Right atrium auricular region (tissue), 2 donors: ENCODE measurements at places on chromosomes 1 and 21. TPM values are rescaled to one million over a fixed set of nuclear protein-coding genes. Genes with fewer than 3 reads are reported as not detected.

DNA sequence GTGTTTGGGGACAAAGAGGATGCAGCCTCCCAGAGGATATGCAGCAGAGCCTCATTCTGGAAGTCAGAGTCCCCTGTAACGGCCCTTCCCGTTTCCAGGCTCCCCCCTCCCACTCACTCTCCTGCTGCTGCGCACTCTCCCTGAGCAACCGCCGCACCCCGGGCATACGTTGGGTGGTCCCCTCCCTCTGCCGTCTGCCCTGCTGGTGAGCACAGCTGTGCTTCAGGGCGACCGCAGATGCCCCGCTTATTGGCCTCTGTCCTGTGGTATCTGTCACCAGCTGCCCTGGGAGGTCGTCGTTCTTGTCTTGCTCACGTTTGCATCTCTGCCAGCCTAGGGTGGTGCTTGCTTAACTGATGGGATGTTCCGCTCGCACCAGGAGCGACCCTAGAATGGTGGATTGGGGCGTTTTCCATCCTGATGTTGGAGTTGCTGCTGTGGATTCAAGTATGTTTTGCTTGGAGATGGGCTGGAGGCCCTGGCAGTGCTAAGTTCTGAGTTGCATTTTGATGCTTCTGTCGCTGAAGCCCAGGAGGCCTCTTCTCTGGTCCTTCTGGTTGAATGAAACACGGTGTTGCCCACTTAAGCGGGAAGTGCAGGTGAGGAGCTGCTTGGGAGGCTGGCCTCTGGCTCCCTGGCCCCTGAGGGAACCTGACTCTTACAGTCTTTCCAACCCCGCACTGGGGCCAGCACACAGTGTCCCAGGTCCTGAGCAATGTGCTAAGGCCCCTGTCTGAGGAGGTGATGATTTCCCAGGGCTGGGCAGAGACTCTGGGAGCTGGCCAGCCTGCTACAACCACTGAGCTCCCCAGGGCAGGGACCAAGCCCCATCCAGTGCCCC lies 3.2 kb downstream of the TMEM201 start:
- no peak for DNase-seq

- no peak for DNase-seq
Observed at GRCh38 chr1:173255214-173255813, 48.2 kb upstream of the TNFSF4 start.

GRCh38 chr1:5514527-5515183 lies 477.6 kb downstream of the NPHP4 start:
- no peak for DNase-seq

- no peak for DNase-seq
Observed at GRCh38 chr1:11462224-11462923, 16.6 kb upstream of the DISP3 start.

GRCh38 chr1:174448974-174449373 lies 1.2 kb downstream of the GPR52 start:
- DNase-seq, result no peak

DNA sequence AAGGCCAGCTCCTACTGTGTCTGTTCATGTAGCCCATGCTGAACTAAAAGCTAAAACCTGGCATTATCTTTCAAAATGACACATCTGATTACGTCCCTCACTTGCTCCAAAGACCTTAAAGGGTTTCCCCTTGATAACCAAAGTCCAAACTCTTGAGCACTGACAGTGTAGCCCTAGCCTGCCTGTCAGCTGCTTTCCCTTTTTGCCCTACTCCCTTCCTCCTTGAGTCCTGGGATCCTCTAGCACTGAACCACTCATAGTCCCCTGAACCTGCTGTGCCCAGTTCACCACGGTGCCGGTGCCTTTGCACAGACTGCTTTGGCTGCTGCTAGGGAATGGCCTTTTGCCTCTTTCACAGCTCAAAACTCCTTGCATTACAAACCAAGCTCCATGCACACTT lies 67.5 kb downstream of the PLXNA2 start:
- DNase-seq, result no peak

- DNase-seq, result no peak
Observed at GRCh38 chr21:16908077-16908476, 604.8 kb upstream of the CXADR start.

GRCh38 chr1:103459346-103459745 lies 66.2 kb upstream of the RNPC3 start:
- DNase-seq, result no peak

DNA sequence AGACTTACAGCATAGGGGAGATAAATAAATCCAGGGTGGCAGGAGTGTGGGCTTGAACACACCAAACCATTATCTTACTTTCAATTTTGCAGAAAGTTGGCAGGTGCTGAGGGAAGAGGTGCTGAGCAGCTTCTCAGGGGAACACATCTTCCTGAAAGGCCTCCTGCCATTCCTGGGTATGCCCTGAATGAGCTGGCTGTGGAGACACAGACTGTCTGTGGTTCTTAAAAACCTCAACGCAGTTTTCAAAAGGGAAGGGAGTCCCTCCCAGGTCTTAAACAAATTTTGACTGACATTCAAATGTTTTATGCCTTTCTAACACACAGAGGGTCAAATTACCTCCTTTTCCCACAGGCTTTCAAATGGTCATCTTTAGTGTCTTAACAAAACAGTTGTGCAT lies 166.9 kb downstream of the TNFSF18 start:
- DNase-seq, result no peak

DNA sequence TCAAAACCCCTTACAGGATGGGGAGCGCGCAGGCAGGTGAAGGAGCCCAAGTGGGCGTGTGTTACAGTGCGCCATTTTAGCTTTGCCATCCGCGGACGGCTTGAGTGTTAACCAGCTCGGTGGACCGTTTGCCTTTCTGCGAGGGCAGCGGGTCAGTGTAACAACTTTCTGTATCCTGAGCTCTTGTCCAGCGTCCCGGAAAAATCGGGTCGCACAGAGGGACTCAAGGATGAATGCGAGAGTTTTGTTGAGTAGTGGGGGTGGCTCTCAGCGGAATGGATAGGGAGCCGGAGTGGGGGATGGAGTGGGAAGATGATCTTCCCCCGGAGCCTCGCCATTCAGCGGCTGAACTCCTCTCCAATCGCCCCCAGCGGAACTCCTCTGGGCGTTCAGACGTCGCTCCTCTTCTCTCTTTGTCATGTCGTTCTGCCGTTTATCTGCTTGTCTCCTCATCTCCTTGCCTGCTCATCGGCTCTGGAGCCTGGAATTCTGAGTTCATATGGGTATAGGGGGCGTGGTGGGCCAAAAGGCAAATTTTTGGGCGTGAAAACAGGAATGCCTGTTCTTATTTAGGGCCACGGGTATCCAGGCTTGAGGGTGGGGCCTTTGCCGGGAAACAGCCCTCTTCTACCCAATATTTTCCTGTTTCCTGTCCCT lies 295.4 kb downstream of the CTH start:
- DNase-seq, result no peak

- DNase-seq, result no peak
Observed at GRCh38 chr1:196774603-196775002, at the start of gene CFHR3. Gene CFHR3, plus strand, starts transcription at chr1:196774840. Its CDS starts 47 bp downstream, at chr1:196774887.

GRCh38 chr1:235011599-235012435 lies 116.8 kb downstream of the TOMM20 start:
- DNase-seq, result peak; percentile 73

GRCh38 chr21:42636520-42637266 lies 16.7 kb upstream of the PDE9A start:
- DNase-seq, result no peak

GRCh38 chr1:42992054-42992571 lies 33.4 kb upstream of the SLC2A1 start:
- no peak for DNase-seq

DNA sequence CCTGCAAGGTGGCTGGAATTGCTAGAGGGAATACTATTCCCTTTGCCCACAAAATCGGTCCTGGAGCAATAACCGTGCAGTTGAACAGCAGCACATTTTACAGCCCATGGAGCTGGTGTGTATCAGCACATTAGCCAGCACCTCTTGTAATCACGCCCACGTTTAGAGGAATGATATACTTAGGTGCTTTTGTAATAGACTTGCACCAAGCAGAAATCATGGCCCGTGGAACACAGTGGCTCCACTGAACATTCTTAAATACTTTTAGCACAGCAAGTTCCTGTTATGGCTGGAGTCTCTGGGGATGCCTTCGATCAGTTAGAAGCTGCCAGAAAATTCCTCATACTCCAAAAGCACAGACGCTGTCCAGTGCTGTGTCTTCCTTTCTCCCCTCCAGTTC lies 218.1 kb upstream of the FAM78B start:
- no peak for DNase-seq

GRCh38 chr1:245188403-245188802 lies 33.6 kb downstream of the KIF26B start:
- no peak for DNase-seq

- no peak for DNase-seq
Observed at GRCh38 chr21:26366781-26367180, 196.2 kb upstream of the APP start.

DNA sequence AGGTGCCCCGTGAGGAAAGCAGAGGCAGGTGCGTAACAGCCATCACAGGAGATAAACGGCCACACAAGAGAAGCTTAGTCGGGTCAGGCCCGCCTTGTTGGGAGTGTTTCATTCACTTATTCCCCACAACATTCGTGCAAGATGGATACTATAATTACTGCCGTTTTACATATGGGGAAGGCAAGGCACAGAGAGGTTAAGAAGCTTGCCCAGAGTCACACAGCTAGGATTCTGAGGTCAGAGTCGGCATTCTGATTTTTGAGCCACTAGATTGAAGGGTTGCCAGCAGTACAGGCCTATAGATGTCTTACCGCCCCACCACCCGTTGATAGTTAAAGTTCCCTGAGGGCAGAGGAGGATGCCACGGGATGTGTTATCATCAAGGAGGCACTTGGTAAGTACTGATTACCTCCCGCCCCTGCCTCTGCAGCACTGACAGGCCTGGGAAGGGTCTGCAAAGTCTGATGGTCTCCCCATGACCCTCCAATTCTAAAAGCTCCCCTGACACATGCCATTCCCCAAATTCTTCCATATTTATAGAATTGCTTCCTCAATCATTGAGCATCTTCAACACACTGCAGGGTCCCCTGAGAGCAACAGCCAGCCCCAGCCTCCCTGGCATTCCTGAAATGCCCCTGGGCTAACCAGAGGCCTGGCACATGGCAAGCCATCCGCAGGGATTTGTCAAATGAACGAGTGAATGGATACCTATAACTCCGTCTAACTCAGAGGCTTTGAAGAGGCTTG lies 74.7 kb upstream of the CLDN14 start:
- DNase-seq, result no peak

DNA sequence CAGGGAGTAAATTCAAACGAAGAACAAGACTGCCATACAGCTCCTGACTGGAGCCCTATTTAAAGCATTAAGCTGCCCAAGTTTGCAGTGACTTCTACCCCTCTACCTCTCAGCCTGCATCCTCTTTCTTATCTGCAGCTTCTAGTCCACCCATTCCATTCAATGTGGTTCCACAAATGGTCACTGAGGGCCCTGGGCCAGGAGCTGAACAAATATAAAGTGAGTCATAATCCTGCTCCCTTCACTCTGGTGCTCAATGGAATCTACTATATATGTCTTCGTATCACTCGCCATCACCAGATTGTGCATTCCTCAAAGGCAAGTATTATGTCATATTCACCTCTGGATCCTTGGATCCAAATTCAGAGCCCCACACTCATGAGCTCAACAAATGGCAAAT lies 398.7 kb downstream of the BRINP2 start:
- no peak for DNase-seq

DNA sequence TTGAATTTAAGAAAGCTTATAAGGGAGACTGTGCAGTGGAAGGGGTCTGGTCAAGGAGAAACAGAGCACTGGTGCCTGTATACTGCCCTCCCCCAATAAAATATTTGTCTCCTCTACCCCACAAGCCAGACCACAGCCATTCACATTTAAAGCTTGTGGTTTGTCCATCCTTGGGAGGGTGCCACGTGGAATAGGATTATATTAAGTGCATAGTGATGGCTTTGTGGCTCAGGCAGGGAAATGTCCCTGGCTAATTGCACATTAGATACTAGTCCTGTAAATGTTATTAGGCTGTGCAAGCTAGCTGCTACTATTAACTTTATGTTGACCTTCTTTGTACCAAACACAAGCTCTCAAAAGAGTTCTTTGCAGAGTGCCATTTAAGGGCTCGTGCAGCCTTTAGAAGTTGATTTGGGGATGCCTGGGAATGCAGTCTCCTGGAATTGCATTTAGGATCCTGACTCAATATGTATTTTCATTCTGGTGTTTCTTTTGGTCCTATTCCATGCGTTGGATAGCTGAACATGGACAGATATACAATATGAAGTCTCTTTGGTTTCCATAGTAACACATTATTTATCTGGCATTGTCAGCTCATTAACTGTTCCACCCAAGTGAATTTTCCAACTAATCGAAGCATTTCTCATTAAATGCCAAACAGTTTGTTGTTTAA lies 210.6 kb downstream of the ROR1 start:
- DNase-seq, result no peak

- no peak for DNase-seq
Observed at GRCh38 chr1:154170547-154171222, 15.8 kb upstream of the NUP210L start.

OR2L13 gene
- total RNA-seq, result not detected

VHLL gene
- not detected for total RNA-seq

KPRP gene
- not detected for total RNA-seq

LYSMD1 gene
- 14.6 TPM for total RNA-seq

ST6GALNAC5 gene
- 1.8 TPM for total RNA-seq

RSBN1 gene
- total RNA-seq, result 9.6 TPM

PPIAL4G gene
- total RNA-seq, result not detected

TMEM183A gene
- 29.6 TPM for total RNA-seq

SLAMF7 gene
- 0.98 TPM for total RNA-seq

VAMP4 gene
- 5.9 TPM for total RNA-seq

LEMD1 gene
- not detected for total RNA-seq
